ENCODE measurements at places on chromosomes 1 and 21. TPM values are rescaled to one million over a fixed set of nuclear protein-coding genes. Genes with fewer than 3 reads are reported as not detected.

- peaks cover 5% of the 10 kb centered on the region for H3K4me1 ChIP-seq
- no peaks in the 10 kb centered on the region for H3K36me3 ChIP-seq
- H3K4me3 ChIP-seq, result no peak overlapping the region
- DNase-seq, result peak; percentile 31
- peaks cover 28% of the 10 kb centered on the region for H3K27me3 ChIP-seq
- H3K27ac ChIP-seq, result no peak overlapping the region
Observed at GRCh38 chr1:41564741-41565475, 80.4 kb upstream of the EDN2 start.

DNA sequence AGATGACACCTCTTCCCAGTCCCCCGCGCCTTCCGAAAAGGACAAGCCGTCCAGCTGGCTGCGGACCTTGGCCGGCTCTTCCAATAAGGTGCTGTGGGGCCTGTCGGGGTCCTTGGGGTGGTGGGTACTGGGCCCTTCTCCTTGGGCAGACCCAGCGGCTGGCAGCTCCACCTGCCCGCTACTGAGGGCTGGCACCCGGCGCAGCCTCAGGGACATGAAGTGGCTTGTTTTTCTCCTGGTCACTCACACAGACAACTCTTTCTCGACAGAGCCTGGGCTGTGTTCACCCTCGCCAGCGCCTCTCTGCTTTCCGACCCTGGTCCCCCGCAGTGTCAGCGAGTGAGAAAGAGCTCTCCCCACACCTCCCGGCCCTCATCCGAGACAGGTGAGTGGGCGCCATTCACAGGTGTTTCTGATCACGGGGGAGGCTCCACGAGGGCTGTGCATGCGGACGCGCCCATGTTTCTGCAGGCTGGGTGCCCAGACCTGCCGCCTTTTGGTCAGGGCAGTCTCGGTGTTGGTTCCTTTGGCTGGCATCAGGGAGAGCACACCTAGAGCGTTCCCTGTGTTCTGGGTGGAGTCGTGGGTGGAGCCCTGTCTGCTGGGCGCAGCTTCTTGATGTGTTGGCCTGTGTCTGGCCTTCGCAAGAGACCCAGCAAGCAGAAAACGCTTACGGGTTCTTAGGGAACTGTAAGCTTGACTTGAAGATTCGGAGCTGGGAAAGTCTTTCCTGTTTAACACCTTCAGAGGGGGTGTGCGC, 75.1 kb downstream of the SKI start:
- peaks cover 14% of the 10 kb centered on the region for H3K36me3 ChIP-seq
- DNase-seq, result no peak
- peaks cover 10% of the 10 kb centered on the region for H3K4me1 ChIP-seq
- H3K4me3 ChIP-seq, result no peak overlapping the region
- H3K27ac ChIP-seq, result no peak overlapping the region
- H3K27me3 ChIP-seq, result no peaks in the 10 kb centered on the region

DNA sequence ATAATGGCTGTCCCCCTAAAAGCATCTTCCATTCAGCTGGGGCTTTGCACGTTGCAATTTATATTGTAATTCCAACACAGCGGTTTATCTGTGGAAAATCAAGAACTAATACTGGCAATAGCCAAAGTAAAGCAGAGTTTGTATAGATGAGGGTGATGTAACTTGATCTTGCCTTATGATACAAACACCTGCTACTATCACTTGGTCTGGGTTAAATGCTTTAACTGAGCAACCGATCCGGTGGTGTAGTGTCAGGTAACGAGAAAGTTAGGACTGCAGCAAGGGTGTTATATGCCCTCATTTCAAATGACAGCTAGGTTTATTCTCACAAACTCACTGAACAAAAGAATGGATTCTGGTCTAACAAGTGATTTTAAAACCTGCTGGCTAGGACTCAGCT, 47.3 kb upstream of the PLPPR4 start:
- no peak overlapping the region for H3K27ac ChIP-seq
- no peaks in the 10 kb centered on the region for H3K36me3 ChIP-seq
- DNase-seq, result no peak
- H3K4me3 ChIP-seq, result no peak overlapping the region
- no peaks in the 10 kb centered on the region for H3K27me3 ChIP-seq
- peaks cover 8% of the 10 kb centered on the region for H3K4me1 ChIP-seq

DNA sequence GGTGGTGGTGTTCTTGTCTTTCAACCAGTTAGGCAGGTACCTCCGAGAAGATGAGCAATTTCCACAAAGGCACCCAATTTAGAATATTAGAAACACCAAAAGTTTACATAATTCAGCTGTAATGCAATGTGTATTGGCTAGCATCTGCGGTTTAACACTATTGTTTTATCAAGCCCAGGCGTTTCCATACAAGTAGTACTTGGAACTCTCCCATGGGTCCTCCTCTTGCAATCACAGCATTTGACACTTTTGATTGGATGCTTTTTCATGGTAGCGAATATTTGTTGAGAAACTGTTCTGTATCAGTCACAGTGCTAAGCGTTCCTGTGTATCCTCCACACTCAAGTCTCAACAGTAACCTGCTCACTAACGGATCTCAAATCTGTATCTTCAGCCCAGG, 20.1 kb upstream of the MAP1LC3C start:
- no peak overlapping the region for H3K4me3 ChIP-seq
- no peaks in the 10 kb centered on the region for H3K27me3 ChIP-seq
- H3K4me1 ChIP-seq, result no peaks in the 10 kb centered on the region
- no peak overlapping the region for H3K27ac ChIP-seq
- DNase-seq, result no peak
- no peaks in the 10 kb centered on the region for H3K36me3 ChIP-seq

GRCh38 chr1:60000625-60001024, 72.9 kb downstream of the C1orf87 start:
- H3K27me3 ChIP-seq, result no peaks in the 10 kb centered on the region
- no peaks in the 10 kb centered on the region for H3K36me3 ChIP-seq
- H3K27ac ChIP-seq, result no peak overlapping the region
- H3K4me3 ChIP-seq, result no peak overlapping the region

GRCh38 chr21:14046401-14046800, 164.4 kb downstream of the LIPI start:
- no peaks in the 10 kb centered on the region for H3K36me3 ChIP-seq
- no peaks in the 10 kb centered on the region for H3K4me1 ChIP-seq
- no peak overlapping the region for H3K4me3 ChIP-seq
- H3K27ac ChIP-seq, result no peak overlapping the region
- H3K27me3 ChIP-seq, result no peaks in the 10 kb centered on the region
- no peak for DNase-seq

- peaks cover 10% of the 10 kb centered on the region for H3K4me1 ChIP-seq
- DNase-seq, result no peak
- peaks cover 21% of the 10 kb centered on the region for H3K36me3 ChIP-seq
- H3K27me3 ChIP-seq, result no peaks in the 10 kb centered on the region
Observed at GRCh38 chr1:44678626-44679025, 4.1 kb downstream of the ARMH1 start.

- H3K4me3 ChIP-seq, result no peak overlapping the region
- H3K36me3 ChIP-seq, result no peaks in the 10 kb centered on the region
- no peak overlapping the region for H3K27ac ChIP-seq
- H3K4me1 ChIP-seq, result peaks cover 5% of the 10 kb centered on the region
Observed at GRCh38 chr1:223067914-223068313, 75.1 kb downstream of the TLR5 start.

DNA sequence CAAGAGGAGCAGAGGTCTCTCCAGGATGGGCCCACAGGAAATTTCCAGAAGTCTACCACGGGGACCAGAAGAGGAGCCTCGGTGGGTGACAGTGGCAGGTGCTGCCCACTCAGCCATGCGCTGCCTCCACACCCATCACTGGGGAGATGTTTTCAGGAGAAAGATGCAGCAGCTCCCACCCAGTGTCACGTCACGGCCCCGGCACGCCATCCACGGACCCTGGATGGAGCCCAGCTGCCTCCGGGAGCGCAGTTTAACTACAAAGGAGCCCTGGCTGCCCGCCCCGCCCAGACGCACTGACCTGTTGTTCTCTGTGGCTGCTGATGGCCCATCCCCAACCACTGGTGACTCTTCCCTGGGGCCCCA, 6.8 kb downstream of the TSPEAR start:
- no peak overlapping the region for H3K27ac ChIP-seq
- H3K36me3 ChIP-seq, result no peaks in the 10 kb centered on the region

- H3K36me3 ChIP-seq, result no peaks in the 10 kb centered on the region
- H3K4me3 ChIP-seq, result peak overlapping the region; percentile 13
- H3K4me1 ChIP-seq, result peaks cover 25% of the 10 kb centered on the region
- peak overlapping the region; percentile 41 for H3K27ac ChIP-seq
- H3K27me3 ChIP-seq, result peaks cover 22% of the 10 kb centered on the region
Observed at GRCh38 chr1:95115708-95116137, 1.4 kb upstream of the TLCD4 start.

DNA sequence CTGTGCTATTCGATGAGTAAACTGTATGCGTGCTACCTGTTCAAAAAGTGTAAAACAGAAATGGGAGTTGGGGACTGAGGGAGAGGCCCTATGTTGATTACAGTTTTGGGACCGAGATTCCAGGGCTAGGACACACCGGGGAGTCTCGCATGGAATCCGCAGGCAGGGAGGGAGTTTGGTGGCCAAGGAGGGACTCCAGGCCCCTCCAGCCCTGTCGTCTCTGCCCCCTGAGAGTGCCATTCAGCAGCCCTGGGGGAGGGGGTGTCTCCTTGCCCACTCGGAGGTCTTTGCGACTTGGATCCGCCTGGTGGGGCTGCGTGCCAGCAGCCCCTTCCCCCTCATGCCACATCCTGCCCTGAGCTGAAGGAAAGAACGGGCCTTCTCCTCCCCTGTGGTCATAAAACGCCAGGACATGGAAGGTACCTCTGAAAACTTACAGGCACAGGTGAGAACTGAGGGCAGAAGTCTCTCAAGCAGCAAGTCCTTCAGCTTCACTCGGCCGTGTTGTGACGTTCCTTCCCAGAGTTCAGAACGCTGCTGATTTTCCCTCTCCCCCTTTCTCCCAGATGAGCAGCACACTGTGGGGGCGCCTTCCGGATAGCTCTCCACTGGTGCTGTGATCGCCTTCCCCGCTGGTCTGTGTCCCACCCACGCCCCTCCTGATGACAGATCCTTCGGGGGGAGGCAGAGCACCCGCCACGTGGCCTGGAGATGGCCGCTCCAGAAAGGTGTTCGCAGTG, 141.4 kb downstream of the PEX14 start:
- no peak overlapping the region for H3K4me3 ChIP-seq
- DNase-seq, result no peak
- no peak overlapping the region for H3K27ac ChIP-seq
- no peaks in the 10 kb centered on the region for H3K4me1 ChIP-seq
- no peaks in the 10 kb centered on the region for H3K27me3 ChIP-seq
- H3K36me3 ChIP-seq, result peaks cover 2% of the 10 kb centered on the region

DNA sequence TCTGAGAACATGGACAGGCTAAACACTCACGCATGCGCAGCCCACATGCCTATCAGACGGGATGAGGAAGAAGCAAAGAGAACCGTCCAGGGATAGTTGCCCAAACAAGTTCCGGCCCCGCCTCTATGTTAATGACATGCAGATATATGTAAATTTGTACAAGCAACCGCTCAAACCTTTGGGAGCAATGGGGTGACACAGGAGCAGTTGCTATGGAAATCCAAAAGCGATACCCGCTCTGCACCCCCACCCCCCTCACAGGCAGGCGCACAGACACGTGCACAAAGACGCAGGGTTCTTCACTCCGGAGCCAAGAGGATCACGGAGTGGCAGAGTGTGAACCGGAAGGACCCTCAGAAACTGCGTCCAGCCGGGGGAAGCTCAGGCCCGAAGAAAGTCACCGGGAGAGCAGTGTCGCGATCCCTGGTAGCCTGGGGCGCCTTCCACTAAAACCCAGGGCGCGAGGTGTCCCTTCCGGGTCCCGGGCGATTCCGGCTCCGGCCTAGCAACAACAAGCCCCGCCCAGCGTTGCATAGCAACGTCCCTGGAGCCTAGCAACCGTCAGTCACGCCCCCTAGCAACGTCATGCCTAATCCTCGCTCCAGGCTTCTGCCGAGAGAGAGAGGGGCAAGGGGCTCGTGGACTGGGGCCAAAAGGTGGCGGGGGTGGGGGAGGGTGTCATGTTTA, 24.1 kb upstream of the ADGRB2 start:
- peak; percentile 86 for DNase-seq
- H3K4me1 ChIP-seq, result peaks cover 12% of the 10 kb centered on the region
- H3K4me3 ChIP-seq, result peak overlapping the region; percentile 78
- H3K27ac ChIP-seq, result peak overlapping the region; percentile 81
- no peaks in the 10 kb centered on the region for H3K36me3 ChIP-seq

GRCh38 chr1:46488343-46489168, 1.1 kb upstream of the DMBX1 start:
- H3K27ac ChIP-seq, result no peak overlapping the region
- peaks cover 17% of the 10 kb centered on the region for H3K4me1 ChIP-seq
- H3K4me3 ChIP-seq, result peak overlapping the region; percentile 24
- no peak for DNase-seq
- H3K27me3 ChIP-seq, result peaks cover 98% of the 10 kb centered on the region

GRCh38 chr1:229159668-229160544, 111.0 kb upstream of the RAB4A start:
- no peaks in the 10 kb centered on the region for H3K36me3 ChIP-seq
- H3K27me3 ChIP-seq, result no peaks in the 10 kb centered on the region
- peaks cover 15% of the 10 kb centered on the region for H3K4me1 ChIP-seq

- DNase-seq, result no peak
- no peak overlapping the region for H3K27ac ChIP-seq
- H3K36me3 ChIP-seq, result no peaks in the 10 kb centered on the region
- H3K4me1 ChIP-seq, result peaks cover 13% of the 10 kb centered on the region
- no peak overlapping the region for H3K4me3 ChIP-seq
Observed at GRCh38 chr1:3711780-3712451, 40.3 kb upstream of the CCDC27 start.

DNA sequence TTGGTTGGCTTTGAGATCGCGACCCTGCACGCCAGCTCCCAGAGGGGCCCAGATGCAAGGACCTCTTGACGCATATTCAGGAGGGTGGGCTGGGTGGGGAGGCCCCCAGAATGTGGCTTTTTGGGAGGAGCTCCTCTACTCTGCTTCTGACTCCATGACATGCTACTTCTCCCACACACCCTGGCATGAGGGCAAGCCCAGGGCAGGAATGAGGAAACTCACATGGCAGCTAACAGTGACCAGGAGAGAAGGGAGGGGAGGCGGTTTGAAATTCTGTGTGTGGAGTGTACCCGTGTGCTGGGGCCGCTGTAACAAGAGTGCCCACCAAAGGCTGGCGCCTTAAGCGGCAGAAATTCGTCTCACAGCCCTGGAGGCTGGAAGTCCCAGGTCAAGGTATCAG, 61.3 kb upstream of the GPR153 start:
- peaks cover 4% of the 10 kb centered on the region for H3K36me3 ChIP-seq
- no peaks in the 10 kb centered on the region for H3K4me1 ChIP-seq
- no peak for DNase-seq
- no peak overlapping the region for H3K27ac ChIP-seq
- H3K4me3 ChIP-seq, result no peak overlapping the region

DNA sequence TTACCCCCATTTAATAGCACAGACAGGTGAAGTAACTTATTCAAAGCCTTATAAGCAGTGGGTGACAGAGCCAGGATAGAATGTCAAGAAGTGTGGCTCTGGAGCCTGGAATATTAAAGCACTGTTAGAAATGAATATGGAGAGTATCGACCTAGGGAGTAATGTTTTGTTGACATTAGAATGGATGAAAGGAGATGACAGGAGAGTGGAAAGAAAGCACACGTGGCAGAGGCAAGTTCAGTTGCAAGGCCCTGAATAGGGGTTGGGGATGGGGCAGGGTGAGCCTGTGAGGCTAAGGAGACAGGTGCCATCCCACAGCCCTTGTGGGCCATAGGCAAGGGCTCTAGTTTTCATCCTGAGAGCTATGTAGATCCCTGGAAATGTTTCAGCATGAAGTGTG, 125.5 kb upstream of the PLXNA2 start:
- no peak for DNase-seq
- H3K4me3 ChIP-seq, result no peak overlapping the region
- peaks cover 1% of the 10 kb centered on the region for H3K27me3 ChIP-seq
- H3K4me1 ChIP-seq, result no peaks in the 10 kb centered on the region
- no peak overlapping the region for H3K27ac ChIP-seq

The AGT gene
- total RNA-seq, result 1.9 TPM

The AADACL4 gene
- total RNA-seq, result 0.36 TPM

The BSND gene
- 0.09 TPM for total RNA-seq

The SLC30A10 gene
- total RNA-seq, result 1.6 TPM

The RERE gene
- total RNA-seq, result 187 TPM

The NBPF10 gene
- total RNA-seq, result 6.3 TPM

The SPAG17 gene
- 2.7 TPM for total RNA-seq

The GBP4 gene
- total RNA-seq, result 4.8 TPM

The UQCRHL gene
- total RNA-seq, result 2.8 TPM
